IMR-90 (cell line): ENCODE measurements at places on chromosomes 1 and 21. TPM values are rescaled to one million over a fixed set of nuclear protein-coding genes. Genes with fewer than 3 reads are reported as not detected.

DNA sequence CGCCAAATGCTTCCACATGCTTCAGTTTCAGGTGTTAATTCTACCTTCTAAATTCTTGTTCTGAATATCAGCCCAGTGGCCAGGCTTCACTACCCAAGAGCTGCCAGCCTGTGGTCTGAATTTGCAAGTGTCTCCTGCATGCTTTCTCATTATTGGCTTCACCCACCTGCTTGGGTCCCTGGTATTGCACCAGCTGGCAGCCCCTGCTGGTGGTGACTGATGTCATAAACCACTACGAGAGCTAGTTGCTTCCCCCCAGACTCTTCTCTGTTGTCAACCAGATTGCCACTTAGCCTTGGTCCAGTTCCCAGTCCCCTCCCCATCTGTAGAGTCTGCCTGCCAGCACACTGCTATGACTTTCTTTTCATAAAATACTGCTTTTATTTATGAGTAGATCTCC is 197.7 kb upstream of the DUSP10 start:
- no peak for DNase-seq

GRCh38 chr1:26788515-26788785 is 700 bp downstream of the PIGV start:
- DNase-seq: no peak

Gene SERPINC1
- not detected in 2 replicates for total RNA-seq

- DNase-seq: no peak
These were observed 48.8 kb downstream of the DUSP10 start for GRCh38 chr1:221693087-221693486.

DNA sequence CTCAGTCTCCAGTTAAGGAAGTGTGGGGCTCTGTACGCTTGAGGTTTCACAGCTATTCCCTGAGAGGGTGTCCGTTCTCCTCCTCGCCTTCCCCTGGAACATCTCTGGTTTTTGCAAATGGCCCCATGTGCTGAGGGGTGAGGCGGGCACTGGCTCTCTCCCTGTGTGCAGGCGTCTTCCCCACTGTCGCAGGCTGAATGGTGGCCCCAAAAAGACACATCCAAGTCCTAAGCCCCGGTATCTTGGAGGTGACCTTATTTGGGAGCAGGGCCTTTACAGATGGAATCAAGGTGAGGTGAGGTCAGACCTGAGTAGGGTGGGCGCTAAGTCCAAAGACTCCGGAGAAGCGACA is 98.0 kb upstream of the TMPRSS2 start:
- DNase-seq: no peak

Gene CELA2B
- total RNA-seq: not detected in 2 replicates
